ENCODE measurements at places on chromosomes 3 and 15.

- DNase-seq: no peak
Observed at GRCh38 chr15:30903497-30904187, at the start of gene FAN1. TSS of gene FAN1 (plus strand) at chr15:30903915. CDS start at chr15:30904664, 749 bp downstream.

DNA sequence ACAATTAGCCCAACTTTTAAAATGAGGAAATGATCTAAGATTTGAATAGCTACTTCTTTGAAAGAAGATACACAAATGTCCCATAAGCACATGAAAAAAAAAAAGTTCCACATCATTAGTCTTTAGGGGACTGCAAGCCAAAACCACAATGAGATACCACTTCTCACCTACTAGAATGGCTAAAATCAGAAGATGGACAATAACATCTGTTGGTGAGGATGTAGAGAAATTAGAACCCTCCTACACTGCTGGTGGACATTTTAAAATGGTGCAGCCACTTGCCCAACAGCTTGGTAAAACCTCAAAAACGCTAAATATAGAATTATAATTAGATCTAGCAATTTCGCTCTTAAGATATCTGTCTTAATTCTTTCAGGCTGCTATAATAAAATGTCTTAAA lies 77.1 kb downstream of the MEX3B start:
- no peak for DNase-seq

DNA sequence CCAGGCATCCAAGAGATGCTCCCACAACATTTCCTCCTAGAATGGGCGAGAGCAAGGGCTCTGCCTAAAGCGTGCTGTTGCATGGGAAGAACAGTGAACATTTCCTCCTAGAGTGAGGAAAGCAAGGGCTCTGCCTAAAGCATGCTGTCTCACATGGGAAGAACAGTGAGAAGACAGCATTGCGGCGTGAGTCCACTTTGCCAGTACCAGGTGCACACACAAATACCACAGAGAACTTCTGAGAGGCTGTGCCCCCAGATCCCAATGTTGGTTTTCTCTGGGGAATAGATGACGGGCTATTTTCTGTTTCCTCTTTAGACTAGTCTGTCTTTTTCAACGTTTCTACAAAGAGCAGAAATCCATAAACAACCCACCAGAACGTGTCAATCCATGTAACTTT lies 142.9 kb downstream of the LRRK1 start:
- DNase-seq: no peak

DNA sequence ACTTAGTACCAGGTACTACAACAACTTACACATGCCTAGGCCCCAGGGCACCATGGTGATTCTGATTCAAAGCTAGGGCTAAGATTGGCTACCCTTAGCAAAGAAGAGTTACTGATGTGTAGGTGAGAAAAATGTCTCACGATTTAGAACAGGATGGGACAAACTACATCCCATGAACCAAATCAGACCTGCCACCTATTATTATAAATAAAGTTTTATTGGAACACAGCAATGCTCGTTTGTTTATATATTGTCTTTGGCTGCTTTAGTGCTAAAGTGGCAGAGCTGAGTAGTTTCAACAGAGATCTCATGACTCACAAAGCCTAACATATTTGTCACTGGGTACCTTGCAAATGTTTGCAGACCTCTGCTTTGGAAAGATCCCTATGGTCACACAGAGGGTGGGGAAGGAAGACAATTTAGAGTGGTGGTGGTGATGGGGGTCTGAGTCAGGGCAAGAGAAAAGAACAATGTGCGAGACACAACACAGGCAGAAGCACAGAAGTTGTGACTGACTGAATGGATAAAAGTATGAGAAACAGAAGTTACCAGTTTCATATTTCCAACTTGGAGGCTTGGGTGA lies 770.6 kb upstream of the CFAP20DC start:
- DNase-seq: no peak

- DNase-seq: no peak
Observed at GRCh38 chr15:100167884-100168375, 173.8 kb downstream of the ADAMTS17 start.

DNA sequence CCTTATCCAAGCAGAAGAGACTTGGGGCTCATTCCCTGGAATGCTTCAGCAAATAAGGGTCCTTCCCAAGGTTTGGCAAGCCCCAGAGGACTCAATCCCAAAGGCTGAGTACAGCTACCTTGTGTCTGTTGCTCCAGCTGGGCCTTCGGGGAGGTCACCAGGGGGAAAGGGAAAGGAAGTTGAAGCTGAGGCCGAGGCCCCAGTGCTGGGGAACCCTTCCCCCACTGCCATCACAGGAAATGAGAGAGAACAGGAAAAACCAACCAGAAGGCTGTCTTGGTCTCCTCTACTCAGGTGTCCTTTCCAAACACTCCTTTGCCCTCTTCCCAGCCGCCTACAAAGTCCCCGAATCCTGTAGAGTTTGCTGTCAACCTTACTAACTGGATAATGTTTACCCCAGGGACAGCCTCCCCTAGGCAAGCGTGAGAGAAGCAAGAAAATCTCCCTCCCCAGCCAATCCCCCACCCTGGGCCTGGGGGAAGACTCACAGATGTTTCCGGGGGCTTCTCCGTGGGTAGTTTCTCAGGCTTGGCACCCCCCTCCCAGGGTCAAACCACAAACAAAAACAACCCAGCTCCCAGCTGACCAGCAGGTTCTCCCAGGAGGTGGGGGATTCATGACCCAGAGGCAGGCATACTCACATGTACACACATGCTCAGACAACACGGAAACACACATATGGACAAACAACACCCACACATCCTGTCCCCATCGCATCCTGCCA lies 5.5 kb downstream of the CSRNP1 start:
- no peak for DNase-seq

GRCh38 chr3:40624189-40624769 lies 99.5 kb downstream of the ZNF621 start:
- no peak for DNase-seq

- DNase-seq: no peak
Observed at GRCh38 chr15:73374604-73375003, 5.8 kb upstream of the HCN4 start.

GRCh38 chr15:42549741-42550392 lies 1.2 kb downstream of the HAUS2 start:
- DNase-seq: no peak

- no peak for DNase-seq
Observed at GRCh38 chr15:74873036-74873755, at the start of gene SCAMP2. TSS of gene SCAMP2 (minus strand) at chr15:74873365. CDS start at chr15:74873255, 110 bp downstream.

DNA sequence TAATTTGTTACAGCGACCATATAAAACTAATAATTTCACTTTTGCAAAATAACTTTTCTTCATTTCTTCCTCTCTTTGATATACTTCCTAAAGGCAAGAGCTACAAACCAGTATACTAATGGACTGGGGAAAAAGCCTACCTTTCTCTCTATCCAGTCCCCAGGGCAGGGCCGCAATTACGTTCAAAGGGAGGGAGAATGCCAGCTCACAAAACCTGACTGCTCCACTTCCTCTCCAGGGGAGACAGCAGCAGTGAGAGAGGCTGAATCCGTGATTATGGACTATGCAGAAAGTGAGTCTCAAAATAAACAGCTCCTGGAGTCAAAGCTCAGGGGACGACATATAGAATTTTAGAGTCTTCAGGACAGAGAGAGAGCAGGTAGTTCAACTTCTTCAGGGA lies 126.9 kb upstream of the HES1 start:
- no peak for DNase-seq

GRCh38 chr3:124125315-124125714 lies 133.4 kb upstream of the ROPN1 start:
- DNase-seq: no peak

DNA sequence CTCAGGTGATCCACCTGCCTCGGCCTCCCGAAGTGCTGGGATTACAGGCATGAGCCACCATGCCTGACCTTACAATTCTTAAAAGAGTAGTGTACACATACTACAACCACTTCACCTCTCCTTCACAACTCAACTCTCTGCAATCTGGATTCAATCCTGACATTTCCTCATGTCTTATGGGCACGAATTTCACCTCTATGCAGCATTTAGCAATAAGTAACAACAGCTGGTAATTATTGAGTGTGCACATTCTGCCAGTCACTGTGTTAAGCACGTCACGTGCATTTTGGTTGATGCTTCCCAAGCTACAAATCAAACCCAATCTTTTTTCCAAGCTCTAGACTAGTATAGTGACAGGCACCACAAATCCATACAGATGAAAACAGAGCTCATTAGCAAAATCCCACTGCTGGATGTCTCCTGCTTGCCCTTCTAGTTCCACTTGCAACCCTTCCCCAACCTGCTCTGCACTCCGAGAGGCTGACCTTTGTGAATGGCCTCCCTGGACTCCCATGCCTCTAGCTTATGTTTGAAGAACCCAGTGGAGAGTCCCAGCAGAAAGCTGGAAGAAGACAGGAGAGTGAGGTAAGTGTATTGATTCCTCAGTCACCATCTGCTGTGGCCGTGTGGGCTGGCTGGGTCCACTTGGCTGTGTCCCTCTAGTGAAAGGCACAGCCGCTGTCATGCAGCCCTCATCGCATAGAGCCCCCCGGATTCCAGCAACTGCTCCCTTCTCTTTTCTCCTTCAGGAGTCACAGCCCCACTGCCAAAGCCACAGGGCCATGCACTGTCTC lies 176.5 kb downstream of the MEX3B start:
- no peak for DNase-seq

DNA sequence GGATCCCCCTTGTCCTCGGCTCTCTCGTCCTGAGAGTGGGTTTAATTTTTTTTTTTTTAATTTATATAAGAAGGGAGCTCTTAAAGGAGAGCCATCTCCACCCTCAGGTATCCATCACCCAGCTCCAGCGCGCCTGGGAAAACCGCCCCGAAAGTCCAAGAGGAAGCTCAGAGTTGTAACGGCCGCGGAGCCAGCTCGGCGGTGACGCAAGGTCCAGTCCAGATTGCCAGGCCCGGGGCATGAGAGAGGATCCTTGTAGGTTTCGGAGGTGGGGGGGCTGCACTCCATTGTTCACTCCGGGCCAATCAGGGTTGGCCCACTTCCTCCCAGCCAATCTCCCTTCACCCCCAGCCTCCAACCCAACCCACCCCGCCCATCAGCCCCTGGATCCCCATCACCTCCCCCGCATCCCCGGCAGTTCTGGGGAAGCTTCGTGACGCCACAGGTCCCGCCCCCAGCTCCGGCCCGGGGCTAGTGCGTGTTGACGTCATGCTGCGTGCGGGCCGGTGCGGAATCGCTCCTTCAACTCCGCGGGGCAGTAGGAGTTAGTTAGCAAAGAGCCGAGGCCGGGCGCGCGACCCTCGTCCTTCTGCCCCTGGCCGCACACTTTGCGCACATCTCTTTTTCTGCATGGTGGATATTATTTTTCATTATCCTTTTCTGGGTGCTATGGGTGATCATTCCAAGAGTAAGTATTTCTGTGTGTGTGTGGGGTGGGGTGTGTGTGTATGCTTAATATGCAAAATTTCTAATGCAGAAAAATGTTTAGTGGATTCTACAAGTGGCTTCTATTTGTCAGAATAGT lies at the start of gene ISL2:
ISL2 (plus strand) TSS at position 520 of the 805 bp plus-strand sequence; CDS start at position 631, 111 bp downstream.
- DNase-seq: no peak
